ENCODE measurements at places on chromosomes 6 and 20.

- DNase-seq: no peak
These were observed 122.9 kb downstream of the AKAP7 start for GRCh38 chr6:131258010-131258652.

- peak; percentile 13 for DNase-seq
These were observed 716 bp downstream of the SHPRH start for GRCh38 chr6:145963216-145964068.

- no peak for DNase-seq
These were observed 530.8 kb downstream of the BCKDHB start for GRCh38 chr6:80637312-80637711.

DNA sequence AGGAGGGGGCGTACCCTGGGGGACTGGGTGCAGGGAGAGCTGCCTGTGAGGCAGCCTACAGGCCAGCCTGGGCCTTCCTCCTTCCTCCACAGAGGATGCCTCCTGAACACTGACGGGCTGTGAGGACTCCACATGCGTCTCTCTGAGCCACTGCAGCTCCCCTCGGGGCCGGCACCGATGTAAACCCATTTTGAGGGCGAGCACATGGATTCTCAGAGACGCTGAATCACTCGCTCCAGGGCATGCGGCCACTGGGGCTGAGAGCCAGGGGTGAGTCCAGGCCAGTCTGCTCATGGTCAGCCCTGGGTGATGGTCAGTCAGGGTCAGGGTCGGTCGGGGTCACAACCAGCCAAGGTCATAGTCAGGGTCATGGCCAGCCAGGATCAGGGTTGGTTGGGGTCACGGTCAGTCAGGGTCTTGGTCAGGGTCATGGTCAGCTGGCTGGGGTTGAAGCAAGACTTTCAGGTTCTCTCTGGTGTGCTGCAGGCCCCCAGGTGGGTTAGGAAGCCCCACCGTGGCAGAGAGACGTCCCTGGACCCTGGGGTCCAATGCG lies 14.7 kb upstream of the RBBP8NL start:
- DNase-seq: no peak

Data from stimulated activated CD8-positive, alpha-beta memory T cell treated with anti-CD3 and anti-CD28 coated beads, Interleukin-15, amount 100 ng/mL, for 4 hours (primary cell).